ENCODE measurements at places on chromosomes 16 and 17.

GRCh38 chr16:52318302-52319009, 228.5 kb downstream of the TOX3 start:
- no peak for DNase-seq

- DNase-seq: peak; percentile 13
Observed at GRCh38 chr16:47826070-47826469, 329.7 kb downstream of the ABCC12 start.

GRCh38 chr17:7340179-7340578, 3.9 kb downstream of the ACAP1 start:
- peak; percentile 17 for DNase-seq

- DNase-seq: peak; percentile 78
Observed at GRCh38 chr17:45719335-45720071, 64.6 kb upstream of the CRHR1 start.

GRCh38 chr16:22235839-22236745, 30.0 kb downstream of the EEF2K start:
- no peak for DNase-seq

DNA sequence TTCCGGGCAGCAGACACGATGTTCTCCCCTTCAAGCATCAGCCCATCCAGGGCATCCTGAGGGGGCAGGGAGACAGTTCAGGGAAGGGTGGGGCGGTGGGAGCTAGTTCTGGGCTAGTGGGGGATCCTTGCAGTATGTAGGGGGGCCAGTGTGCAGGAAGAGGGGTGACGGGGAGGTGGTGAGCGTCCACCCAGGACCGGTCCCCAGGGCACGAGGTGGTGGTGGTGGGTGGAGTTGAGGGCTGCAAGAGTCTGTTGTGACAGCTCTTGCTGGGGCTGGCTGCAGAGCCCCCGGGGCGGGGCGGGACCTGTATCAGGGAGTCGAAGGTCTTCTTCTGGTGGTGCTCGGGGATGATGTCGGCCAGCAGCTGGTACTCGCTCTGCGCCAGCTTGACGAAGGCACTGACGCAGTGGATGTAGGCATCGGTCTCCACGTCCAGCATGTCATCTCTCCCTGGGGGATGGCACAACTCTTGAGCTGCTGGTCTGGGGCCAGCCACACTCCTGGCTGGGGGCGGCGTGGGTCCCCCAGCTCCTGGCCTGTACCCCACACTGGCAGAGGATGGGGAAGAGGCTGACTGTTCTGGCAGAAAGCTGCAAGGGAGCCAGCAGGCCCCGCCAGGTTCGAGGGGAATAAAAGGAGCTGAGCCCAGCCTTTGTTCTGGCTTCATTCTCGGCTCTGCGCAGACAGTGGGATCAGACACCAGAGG, 10.0 kb downstream of the ZACN start:
- DNase-seq: no peak

DNA sequence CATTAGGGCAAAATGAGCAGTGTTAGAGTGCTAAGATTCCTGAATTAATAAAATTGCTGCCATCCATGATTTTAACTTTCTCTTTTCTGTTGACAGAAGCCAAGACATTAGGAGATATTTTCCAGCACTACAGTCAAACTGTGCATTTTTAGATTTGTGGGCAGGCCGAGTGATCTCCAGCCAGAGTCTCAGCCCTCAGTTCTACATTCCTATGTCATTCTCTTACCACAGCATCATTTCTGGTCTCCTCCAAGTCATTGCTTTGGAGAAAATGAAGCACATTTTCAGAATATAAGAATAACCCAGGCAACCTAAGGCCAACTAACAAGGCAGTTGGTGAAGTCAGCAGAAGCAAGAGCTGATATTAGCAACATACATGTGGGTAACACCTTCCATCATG, 74.6 kb upstream of the NUDT7 start:
- DNase-seq: no peak

DNA sequence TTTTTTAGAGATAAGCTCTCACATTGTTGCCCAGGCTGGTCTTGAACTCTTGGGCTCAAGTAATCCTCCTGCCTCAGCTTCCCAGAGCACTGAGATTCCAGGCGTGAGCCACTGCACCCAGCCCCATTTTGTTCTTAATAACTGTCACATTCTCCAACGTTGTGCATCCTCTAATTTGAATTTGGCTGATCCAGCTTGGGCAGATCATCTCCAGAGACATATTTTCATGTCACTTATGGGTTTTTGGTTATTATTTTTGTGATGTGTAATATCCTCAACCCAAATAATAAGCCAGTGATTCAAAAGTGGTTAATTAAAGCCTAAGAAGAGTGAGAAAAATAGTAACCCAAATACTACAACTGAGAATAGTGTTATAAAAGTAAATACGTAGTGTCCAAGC, 16.2 kb upstream of the COL1A1 start:
- no peak for DNase-seq

GRCh38 chr16:24544640-24545039, 5.3 kb downstream of the RBBP6 start:
- DNase-seq: no peak

DNA sequence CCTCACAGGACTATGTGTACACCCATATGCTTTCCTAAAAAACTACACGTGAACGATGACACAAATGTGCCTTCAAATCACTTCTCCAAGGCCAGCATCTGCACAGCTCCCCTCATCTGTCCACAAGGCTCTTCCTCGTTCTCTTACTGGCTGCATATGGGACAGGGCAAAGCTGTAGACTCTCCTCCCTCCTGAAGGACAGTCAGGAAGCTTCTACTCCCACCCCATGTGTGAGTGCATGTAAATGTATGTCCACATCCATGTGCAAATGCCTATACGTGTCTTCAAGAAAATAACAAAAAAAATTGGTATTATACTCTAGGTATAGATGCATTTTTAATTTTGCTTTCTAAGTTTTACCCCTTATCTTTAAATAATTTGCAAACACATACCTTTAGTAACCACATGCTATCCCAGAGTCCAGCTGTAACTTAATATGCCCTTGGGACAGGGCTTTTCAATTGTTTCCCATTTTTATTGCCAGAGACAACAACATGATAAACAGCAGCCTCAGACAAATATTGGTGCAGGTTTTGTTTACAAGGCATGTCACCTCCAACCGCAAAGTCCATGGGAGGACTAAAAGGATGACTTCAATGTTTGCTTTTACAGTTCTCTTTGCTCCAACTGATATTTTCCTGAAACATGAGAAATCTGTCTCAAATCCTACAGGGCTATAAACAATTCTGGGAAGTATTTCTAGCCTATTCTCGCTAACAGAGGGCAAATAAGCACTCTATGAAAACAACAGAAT, 31.6 kb upstream of the FAAP100 start:
- DNase-seq: no peak

Data from RPMI7951 (cell line).